ENCODE measurements at places on chromosomes 2 and 18.

- no peak for DNase-seq
Measured at GRCh38 chr18:30280186-30280585, 762.4 kb downstream of the DSC3 start.

- DNase-seq, result no peak
Measured at GRCh38 chr18:22063102-22063501, 106.3 kb upstream of the GATA6 start.

DNA sequence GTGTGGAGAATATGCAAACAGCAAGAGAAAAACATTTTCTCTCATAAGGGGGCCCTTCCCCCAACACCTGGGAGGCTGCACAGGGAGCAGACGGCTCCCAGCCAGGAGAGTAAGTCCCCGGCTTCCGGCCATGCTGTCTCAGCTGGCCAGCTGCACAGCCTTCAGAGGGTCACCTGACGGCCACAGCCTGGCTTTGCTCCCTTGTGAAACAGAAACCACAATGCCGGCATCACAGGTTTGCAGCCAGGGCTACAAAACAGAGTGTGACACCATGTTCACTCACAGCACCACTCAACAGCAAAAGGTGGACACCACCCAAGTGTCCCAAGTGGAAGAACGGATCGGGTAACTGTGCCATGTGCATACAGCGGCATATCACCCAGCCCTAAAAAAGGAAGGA, 86.9 kb upstream of the GPC1 start:
- no peak for DNase-seq

GRCh38 chr18:3540805-3541548, 91.0 kb downstream of the TGIF1 start:
- DNase-seq, result no peak

- no peak for DNase-seq
Measured at GRCh38 chr2:167126165-167126564, 237.9 kb downstream of the XIRP2 start.

DNA sequence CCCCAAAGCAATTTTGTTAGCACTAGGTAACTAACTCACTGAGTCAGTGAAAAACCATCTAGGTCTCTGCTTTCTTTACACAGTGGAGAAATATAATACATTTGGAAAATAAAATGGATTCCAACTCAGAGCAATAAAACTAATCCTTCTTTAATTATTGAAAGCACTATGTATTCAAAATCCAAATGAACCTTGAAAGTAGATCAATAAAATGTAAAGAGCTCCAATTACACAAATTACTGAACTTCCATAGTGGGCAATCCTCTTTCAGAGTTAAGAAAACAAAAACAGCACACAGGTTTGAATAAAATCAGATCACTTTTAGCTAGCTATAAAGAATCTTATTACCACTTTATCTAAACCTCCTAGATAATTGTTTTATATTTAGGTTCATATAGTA, 208.1 kb downstream of the NR4A2 start:
- DNase-seq, result no peak

DNA sequence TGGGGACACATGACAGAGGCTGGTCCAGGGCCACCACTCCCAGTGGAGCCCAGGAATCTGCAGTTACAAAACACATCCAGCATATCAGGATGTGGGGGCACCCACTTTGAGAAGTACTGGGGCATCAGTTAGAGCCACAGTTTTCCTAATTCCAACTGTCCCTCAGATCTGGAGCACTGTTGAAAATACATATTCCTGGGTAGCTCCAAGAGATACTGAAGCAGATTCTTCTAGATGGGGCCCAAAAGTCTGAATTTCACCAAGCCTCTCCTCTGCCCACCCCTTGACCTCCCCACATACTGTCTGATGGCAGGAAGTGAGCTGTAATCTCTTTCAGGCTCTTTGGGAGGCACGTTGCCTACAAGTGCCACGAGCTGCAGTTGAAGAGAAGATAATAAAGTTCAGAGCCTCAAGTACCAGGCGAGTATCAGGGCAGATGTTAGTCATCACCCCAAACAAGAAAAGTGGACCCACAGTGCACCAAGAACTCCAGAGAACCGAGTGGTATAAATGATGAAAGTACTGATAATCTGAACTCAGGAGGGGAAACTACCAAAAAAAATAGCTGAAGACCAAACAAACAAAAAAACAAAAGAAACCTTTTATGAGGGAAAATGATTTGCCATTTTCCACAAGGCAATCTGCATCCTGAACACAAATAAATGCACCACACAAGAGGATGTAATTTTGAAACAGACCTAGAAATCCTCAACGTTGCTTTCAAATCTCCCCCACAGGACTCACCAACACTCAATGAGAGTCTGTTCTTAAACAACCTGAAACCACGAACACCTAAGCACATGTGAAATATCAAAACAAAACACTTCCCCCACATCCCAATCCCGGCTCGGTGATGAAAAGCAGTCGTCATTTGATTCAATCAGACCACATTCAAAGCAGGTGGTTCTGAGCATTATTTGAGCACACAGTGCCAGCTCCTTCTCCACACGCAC, 98.7 kb downstream of the TCF4 start:
- no peak for DNase-seq

GRCh38 chr2:47221946-47222345, 66.8 kb upstream of the STPG4 start:
- no peak for DNase-seq

GRCh38 chr2:111042772-111043771, 77.6 kb upstream of the BCL2L11 start:
- no peak for DNase-seq

- no peak for DNase-seq
Measured at GRCh38 chr2:212078103-212078502, 460.5 kb downstream of the ERBB4 start.

- DNase-seq, result no peak
Measured at GRCh38 chr2:155842103-155842502, 490.4 kb downstream of the NR4A2 start.

DNA sequence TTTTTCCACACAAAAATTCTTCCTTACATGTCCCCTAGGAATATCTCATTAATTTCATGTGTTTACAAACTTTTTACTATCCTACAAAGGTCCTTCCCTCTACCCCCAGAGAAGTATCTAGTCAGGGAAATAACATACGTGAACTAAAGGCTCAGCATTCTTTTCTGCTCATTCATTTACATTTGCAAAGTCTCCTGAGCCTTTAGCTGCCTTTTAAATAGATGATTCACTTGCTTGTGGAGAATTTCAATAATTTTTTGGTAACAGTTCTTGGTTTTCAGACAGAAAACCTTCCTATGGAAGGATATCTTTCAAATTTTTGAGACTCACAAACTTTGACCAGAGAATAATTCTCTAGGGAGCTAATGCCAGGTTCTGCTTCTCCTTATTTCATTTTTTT, 81.5 kb upstream of the RMDN2 start:
- no peak for DNase-seq

DNA sequence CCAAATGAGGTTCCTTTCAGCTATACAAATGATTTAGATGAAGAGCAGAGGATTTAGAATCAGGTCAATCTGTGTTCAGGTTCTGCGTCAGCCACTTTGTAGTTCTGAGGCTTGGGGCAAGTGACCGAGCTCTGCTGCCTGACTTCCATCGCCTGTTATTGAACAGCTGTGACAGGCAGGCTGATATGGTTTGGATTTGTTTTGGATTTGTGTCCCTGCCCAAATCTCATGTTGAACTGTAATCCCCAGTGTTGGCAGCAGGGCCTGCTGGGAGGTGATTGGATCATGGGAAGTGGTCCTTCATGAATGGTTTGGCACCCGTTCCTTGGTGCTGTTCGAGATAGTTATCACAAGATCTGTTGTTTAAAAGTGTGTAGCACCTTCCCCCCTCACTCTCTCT, 18.6 kb downstream of the TYMS start:
- peak; percentile 49 for DNase-seq

- DNase-seq, result no peak
Measured at GRCh38 chr18:7334973-7335568, 104.2 kb downstream of the LRRC30 start.

- no peak for DNase-seq
Measured at GRCh38 chr2:228263156-228263555, 81.7 kb upstream of the SPHKAP start.

DNA sequence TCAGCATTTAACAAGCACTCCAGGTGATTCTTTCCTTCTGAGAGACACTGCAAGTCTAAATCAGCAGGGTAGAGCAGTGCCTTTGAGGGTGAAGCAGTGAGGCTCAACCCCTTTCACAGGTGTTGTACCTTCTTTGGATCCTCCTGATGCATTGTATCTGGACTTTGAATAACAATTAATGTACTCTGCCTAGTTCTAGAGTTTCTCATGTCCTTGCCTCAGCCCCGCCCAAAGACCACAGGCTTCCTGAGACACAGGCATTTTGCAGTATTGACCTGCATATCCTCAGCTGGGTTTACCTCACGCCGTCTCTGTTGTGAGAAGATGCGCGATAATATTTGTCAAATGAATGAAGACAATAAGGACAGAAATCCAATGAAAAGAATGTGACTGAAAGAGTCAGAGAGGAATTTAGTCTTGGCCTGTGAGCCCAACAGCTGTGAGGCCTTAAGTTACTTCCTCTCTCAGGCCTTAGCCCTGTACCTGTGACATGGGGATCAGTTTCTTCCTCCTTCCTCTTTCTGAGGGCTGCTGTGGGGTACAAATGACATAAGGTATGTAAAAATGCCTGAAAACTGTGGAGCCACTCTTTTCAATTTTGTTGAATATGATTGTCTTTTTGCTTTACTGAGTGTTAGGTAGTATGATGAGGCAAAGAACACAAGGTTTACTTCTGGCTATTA, 43.7 kb downstream of the WIPF1 start:
- DNase-seq, result no peak

- no peak for DNase-seq
Measured at GRCh38 chr2:18474700-18475099, 85.8 kb downstream of the RDH14 start.

DNA sequence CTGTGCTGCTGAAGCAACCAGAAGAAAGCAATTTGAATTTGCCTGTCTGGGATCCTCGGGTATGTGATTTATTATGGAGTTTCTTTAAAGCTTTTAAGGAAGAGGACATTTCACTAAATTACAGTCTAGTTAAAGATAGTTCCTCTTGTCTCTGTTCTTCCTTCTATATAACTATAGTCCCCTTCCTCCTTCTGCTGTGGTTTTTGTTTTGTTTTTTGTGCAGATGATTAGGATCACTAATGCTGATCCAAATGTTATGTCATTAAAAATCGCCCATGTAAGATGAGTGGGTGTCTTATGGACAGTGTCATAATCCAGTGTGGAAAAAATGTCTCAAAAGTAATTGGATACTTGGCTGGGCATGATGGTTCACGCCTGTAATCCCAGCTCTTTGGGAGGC, 24.7 kb downstream of the PAPOLG start:
- no peak for DNase-seq

- no peak for DNase-seq
Measured at GRCh38 chr2:23568626-23569190, 183.7 kb downstream of the KLHL29 start.

- DNase-seq, result no peak
Measured at GRCh38 chr2:101064505-101064867, 62.4 kb downstream of the RPL31 start.

DNA sequence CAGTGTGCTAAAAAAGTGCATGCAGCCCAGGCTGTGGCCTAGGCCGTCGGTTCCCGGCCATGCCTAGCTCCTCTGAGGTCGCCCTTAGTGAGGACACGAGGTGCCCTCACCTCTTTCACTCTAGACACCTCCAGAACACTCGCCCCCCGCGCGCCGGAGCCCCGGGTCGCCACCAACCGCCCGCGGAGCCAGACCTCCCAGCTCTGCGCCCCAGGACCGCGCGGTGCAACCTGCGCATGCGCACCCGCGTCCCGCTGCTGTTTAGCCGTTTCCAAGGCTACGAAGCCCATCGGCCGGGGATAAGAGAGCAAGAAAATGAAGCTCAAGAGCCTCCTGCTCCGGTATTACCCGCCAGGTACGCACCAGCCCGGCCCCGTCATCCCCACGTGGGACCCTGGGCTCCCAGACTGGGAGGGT, at the start of gene DAW1:
TSS of gene DAW1 (plus strand) at position 257 of the 417 bp plus-strand sequence. CDS start at position 316, 59 bp downstream.
- DNase-seq, result peak; percentile 71

- DNase-seq, result no peak
Measured at GRCh38 chr2:130822766-130823165, 13.9 kb upstream of the ARHGEF4 start.

DNA sequence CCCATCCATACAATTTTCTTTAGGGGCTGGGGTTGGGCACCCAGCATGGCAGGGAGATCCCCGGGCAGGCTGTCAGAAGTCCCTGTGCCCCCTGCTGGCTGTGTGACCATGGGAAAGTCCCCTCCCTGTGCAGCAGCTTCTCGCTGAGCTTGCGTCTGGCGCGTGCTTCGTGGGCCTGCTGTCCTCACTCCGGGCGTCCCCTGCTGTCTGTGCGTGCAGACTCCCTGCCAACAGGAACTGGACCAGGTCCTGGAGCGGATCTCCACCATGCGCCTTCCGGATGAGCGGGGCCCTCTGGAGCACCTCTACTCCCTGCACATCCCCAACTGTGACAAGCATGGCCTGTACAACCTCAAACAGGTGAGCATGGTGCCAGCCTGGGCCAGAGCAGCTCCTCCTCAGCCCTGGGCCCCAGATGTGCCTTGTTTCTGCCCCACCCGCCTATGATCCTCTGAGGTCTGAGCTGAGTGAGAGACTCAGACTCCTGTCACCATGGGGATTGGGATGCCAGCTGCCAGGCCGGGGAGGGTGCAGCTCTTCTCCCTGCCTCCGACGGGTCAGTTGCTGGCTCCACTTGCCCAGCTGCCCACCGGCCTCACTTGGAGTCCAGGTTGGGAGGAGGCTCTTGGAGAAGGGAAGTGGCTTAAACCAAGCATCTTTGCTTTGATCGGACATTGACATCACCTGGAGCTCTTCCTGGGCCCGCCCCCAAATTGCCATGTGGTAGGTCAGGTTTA, 28.6 kb downstream of the IGFBP2 start:
- no peak for DNase-seq

GRCh38 chr2:160278879-160279177, 78.8 kb upstream of the ITGB6 start:
- DNase-seq, result no peak

DNA sequence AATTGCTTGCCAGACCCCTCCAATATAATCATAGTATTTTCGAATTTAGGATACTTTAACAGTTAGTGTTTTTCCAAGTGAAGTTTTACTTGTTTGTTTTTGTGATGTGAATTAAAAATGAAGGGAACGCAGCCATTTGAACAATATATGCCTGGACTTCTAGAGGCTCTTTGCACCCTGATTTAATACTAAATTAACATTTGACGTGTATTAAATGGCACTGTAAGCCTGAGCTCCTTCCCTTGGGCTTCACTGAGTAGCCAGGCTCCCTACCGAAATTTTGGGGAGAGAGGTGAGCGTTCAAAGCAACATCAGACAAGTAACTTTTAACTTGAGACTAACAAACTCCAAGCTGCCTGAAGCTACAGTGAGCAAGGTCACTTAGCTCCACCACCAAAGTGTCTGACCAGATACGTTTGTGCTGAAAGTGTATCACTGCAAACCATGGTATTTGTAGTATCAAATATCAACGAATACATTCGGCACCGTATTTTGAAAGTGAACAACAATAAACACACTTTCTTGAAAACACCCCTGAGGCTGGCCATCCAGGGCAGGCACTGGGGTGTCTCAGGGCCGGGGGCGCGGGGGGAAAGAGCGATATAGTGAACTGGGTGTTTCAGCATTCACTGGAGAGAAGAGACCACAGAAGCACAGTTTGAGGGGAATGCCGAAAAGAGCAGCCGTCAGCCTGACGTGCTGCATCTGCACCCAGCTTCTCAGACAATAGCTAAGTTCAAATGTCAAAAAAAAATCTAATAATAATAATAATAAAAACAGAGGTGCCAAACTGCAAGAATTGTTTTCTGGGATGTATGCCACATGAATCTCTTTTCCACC, 7.7 kb upstream of the POU3F3 start:
- DNase-seq, result no peak

Data from activated CD8-positive, alpha-beta memory T cell treated with anti-CD3 and anti-CD28 coated beads, Interleukin-2, amount 50 U/mL, for 48 hours (primary cell).